ENCODE measurements at places on chromosomes 1 and 21.

DNA sequence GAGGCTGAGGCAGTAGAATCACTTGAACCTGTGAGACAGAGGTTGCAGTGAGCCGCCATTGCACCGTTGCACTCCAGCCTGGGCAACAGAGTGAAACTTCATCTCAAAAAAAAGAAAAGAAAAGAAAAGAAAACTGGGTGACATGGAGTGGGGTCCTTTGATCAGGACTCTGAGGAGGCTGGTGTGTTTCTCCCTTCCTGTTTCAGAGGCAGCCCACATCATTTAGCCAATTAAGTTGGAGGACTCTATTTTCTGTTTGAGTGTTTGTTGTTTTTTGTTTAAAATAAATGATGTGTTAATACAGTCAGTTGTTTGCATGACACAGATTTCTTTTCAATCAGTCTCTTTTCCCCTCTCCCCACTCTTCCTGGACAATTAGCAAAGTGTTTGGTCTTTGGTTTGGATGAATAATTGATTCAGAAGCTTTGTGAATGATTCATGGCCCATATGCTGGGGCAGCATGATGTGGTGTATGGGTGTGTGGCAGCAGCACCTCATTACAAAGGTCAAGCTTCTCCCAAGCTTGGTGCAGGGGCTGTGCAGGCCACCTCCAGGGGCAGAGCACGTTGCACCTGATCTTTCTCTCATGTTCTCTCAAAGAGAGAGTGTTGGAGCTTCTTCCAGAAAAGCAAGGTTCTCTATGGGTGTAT is 48.8 kb downstream of the CACNA1E start:
- no peak for DNase-seq

DNA sequence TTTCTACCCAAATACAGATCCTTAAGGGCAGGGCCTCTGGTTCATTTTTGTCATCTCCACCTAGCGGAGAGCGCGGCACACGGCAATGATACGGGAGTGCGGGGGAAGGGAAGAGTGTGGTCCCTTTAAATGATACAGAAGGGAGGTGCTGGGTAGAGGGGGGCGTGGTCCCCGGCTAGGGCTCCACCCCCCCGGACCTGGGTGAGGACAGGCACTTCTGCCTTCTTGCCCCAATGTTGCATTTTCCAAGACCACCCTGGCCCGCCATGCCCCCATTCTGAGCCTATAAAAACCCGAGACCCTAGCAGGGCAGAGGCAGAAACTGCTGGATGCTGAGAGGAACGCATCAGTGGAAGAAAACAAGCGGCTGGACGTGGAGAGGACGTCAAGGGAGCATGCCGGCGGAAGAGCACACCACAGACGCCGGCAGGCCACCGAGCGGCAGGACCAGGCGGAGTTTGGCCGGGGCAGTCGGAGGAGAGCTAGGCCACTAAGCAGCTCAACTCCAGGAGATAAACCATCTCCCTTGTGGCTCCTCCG is 30.0 kb downstream of the LRRC3 start:
- no peak for DNase-seq

DNA sequence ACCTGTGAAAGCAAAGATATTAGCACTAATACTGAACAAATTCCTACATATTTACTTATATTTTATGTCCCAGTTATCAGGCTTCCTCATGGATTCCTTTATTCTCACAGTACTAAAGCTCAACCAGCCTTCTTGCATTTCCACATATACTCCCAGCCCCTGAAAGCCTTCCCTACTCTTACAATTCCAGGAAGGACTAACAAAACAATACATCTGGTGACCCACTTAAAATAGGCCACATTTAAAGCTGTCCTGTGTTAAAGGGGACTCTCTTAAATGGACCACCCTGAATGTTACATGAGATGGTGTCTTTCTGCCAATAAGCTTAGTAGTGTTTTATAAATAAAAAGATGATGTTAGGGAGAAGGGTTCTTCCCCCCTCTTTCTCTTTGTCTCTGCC is 54.4 kb downstream of the NTMT2 start:
- DNase-seq = no peak

DNA sequence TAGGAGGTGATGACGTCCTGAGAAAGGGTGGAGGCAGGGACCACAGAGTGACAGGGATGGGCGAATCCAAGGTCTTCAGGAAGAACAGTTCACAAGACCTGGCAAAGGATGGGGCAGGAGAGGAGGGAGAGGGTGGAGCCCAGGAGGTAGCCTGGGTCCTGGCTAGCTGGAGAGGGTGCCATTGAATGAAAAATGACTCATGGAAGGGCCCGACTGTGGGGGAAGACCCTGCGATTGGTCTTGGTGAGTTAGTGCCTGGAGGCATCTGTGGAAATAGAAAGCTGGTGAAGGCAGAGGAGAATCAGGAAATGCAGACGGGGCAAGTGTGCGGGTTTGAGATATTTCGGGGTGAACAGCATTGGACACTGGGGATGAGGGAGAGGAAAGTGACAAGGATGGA is 60.3 kb upstream of the SLC45A1 start:
- DNase-seq = no peak

- DNase-seq = no peak
These were observed 365.3 kb upstream of the PKN2 start for GRCh38 chr1:88318740-88319139.

- no peak for DNase-seq
These were observed 520 bp downstream of the CLIC6 start for GRCh38 chr21:34669149-34669879.

DNA sequence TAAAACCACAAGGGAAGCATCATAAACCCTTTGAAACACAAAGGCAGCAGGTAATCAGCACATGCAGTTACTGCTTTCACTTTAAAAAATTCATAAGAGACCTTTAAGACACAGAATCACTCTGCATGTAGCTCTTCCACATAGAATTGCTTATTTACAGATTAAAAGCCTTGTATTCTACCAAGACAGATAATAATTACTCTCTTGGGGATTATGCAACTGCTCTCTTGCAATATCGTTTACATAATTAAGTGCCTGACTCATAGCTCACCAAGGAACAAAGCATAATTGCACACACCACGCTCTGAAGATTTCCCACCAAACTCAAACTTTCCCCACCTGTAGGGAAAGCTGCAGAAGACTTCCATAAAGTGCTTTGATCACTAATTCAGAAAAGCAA is 87.9 kb downstream of the VAV3 start:
- no peak for DNase-seq

GRCh38 chr1:192530254-192530653 is 45.3 kb upstream of the RGS1 start:
- no peak for DNase-seq

DNA sequence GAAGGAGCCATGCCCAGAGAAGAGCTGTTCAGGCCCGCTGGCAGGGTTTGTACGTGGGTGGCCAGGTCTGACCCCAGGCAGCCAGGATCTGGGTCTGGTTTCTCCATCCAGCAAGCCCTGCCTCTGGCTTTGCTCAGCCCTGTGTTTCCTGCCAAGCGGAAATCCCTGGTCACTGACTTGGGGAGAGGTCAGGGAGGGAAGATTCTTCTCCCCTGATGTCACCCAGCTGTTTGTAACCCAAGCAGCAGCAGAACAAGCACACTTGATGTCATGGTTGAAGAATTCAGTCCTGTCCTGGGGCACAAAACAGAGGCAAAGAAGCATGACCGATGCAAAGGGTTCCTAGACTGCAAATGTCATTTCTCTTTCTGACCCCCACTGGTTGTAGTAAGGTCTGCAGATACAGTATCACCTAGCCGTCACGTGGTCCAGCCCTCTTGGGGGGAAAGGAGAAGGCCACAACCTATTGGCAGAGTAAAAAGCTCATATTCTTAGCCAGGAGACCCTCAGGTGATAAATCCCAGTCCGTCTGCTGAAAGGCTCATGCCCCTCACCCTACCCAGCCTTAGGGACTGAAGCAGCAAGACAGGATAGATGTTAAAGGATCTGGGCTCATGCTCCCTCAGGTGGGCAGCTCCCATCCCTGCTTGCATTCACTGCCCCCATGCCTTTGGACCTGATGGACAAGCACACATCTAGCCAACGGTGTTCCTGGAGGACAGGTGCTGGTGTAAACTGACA is 120.9 kb downstream of the SYT2 start:
- no peak for DNase-seq

DNA sequence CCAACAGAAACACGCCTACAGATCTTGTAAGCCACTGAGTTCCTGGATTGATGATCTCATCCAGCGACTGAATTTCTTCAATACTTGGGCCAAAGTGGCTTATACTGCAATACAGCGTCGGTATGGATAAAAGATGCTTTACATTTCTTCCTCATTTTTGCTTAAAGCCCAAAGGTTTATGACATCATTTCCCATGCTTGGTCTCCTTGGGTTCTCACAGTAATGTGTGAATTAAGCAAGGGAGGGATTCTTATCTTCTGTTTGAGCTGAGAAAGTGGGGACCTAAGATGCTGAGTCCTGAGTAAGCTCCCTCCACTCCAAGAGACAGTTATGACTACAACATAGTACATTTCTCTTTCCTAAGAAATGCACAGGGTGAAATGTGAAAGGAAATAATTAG is 39.5 kb downstream of the LBR start:
- no peak for DNase-seq

GRCh38 chr1:229305392-229305791 is 34.5 kb downstream of the RAB4A start:
- no peak for DNase-seq

GRCh38 chr1:23810818-23811540 is 10.4 kb upstream of the GALE start:
- peak; percentile 27 for DNase-seq

DNA sequence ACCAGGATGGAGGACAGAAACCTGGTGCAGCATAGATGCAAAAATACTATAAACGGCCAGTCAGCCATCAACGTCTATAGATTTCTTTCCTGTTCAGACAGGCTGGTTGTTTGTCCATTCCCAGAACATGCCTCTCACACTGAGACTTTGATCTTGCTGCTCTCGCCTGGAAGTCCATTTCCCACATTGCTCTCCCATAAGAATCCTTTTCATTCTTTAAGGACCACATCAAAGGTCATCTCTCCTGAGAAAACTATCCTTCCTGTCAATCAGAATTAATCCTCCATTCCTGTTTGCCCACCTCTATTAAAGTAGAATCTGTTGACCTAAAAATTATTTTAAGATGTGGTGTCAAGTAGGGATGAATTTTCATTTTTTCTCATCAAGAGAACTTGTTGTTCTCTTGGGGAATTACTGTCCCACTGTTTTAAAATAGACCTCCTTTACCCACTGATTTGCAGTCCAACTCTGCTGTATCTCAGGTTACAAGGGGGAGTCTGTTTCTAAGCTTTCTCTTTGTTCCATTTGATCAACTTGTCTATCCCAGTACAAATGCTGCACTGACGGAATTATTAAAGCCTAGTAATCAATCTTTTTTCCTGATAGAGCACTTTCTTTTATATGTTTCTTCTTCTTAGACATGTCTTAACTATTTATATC is 172.7 kb downstream of the PATJ start:
- DNase-seq = no peak

DNA sequence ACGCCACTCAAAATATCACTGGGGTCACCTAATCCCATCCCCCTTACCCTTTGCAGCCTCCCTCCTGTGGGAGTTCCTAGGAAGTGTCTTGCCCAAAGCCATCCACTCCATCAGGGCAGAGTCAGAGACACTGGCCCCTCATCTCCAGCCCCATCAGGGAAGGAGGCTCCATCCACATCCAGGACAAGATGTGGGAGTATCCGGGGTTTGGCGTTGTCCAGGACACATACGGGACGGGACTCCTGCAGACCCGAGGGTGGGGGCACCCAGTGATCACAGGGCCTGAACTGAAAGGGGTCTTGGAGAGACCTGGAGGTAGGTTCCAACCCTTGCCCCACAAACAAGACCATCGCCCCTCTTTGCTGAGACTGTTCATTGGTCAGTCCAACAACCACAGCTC is 348.2 kb downstream of the MATN1 start:
- no peak for DNase-seq

- DNase-seq = no peak
These were observed 18.7 kb upstream of the MTF1 start for GRCh38 chr1:37878071-37878470.

- peak; percentile 36 for DNase-seq
These were observed 29.6 kb downstream of the ACOT11 start for GRCh38 chr1:54577612-54578011.

DNA sequence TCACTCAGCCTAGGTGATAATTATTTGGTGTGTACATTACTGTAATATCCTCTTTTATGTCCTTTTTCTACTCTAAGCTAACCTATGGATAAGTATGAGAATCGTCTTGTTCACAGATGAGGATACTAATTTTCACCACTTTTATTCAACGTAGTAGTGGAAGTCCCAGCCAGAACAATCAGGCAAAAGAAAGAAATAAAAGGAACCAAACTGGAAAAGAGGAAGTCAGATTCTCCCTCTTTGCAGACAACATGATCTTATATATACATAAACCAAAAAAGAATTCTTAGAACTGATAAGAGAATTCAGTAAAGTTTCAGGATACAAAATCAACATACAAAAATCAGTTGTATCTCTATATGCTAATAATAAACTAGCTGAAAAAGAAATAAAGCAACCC is 12.6 kb upstream of the RGL1 start:
- no peak for DNase-seq

DNA sequence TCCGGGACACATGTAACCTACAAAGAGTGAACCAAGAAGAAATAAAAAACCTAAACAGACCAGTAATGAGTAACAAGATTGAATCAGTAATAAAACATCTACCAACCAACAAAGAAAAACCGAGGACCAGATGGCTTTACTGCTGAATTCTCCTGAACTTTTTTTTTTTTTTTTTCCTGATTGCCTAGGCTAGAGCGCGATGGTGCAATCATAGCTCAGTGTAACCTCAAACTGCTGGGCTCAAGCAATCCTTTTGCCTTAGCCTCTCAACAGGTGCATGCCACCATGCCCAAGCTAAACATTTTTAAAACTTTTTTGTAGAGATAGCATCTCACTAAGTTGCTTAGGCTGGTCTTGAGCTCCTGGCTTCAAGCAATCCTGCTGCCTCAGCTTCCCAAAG is 11.2 kb upstream of the FGGY start:
- DNase-seq = no peak

GRCh38 chr1:211333906-211334305 is 7.3 kb downstream of the TRAF5 start:
- DNase-seq = no peak

- no peak for DNase-seq
These were observed 13.0 kb upstream of the CLDN19 start for GRCh38 chr1:42753070-42753469.

- DNase-seq = no peak
These were observed 53.3 kb downstream of the TAS1R2 start for GRCh38 chr1:18805925-18806849.

- DNase-seq = no peak
These were observed 32.2 kb upstream of the GNG5 start for GRCh38 chr1:84538599-84538998.
